Stimulated activated CD4-positive, alpha-beta T cell treated with anti-CD3 and anti-CD28 coated beads, Interleukin-15, amount 100 ng/mL, for 48 hours (primary cell): ENCODE measurements at places on chromosomes 3 and 15.

DNA sequence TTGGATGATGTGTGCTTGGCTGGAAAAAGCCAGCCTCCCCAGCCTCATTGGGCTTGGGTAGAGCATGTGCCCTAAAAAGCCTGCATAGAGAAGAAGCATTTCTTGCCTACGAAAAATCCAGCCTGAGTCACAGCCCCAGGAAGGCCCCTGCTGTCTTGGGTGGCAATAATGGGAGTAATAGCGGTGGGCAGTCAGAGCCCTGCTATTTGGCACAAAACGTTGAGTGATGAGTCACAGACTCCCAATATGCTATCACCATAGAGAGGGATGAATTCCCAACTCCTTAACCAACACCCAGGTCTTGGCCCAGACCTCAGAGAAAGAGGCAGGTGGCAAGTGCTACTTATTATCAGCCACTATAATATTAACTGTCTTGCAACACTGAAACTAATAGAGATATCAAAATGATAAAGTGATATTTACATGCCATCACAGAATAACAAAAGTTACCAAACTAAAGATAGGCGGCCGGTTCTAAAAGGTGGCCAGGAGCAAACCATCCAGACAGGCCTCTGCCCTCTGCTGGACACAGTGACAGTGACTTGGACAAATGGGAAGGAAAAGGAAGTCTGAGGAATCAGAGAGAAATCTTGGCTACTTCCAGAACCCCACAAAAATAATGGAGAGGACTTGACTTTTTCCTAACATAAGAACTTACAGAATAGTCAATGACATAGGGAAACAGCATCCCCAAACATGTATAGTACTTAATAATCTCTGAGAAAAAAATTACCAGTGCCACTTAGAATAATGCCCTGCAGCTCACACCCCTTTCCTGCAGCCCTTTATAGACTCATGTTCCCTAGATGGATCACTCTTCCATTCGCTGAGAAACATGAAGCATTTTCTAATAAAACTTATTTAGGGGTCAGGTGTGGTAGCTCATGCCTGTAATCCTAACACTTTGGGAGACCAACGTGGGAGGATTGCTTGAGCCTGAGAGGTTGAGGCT lies 51.9 kb upstream of the MUC13 start:
- no peak for DNase-seq

GRCh38 chr3:125037498-125038150 lies 18.2 kb downstream of the HEG1 start:
- DNase-seq: no peak

DNA sequence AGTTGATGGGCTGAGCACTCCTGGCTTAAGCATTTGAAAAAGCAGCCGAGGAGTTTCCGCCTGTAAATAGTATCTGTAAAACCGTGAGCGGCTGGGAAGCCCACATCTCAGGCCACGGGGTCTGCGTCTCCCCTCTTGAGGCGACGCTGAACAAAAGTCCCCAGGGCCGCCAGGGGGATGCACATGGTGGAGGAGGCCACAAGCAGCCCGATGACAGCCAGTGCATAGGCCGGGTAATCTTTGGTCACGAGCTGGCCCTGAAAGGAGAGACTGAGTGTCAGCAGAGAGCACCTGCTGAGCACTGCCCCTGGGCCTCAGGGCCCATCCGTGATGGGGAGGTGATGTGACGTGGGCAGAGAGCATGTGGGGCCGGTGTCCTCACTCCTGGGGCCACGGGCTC lies 37.5 kb downstream of the SLC6A20 start:
- no peak for DNase-seq

DNA sequence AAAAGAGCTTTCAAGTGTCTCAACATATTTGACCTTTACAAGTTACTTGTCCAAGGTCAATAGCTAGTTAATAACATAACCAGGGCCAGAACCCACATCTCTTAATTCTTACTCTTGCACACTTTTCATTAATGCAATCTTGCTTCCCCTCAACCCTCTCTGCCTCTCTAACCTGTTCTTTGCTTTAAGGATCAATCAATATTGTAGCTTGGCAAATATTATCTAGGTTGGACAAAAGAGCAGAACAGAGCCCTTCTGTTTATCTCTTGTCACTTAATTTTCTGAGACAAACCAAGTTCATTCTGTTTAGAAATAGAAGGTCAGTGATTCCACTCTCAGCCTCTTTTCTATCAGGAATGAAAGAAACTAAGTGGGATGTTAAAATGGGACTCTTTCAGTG lies 180.5 kb downstream of the USP13 start:
- DNase-seq: no peak

GRCh38 chr3:117629505-117629904 lies 919.9 kb downstream of the TUSC7 start:
- no peak for DNase-seq

GRCh38 chr3:172223870-172224269 lies 184.5 kb downstream of the FNDC3B start:
- DNase-seq: no peak
